ENCODE measurements at places on chromosomes 7 and 10.

- no peak for DNase-seq
Observed at GRCh38 chr7:109864230-109864629, 1226.7 kb upstream of the LRRN3 start.

- no peak for DNase-seq
Observed at GRCh38 chr7:1591876-1592275, 22.0 kb upstream of the PSMG3 start.

- DNase-seq = peak; percentile 68
Observed at GRCh38 chr10:119316729-119317097, 109.3 kb downstream of the GRK5 start.

DNA sequence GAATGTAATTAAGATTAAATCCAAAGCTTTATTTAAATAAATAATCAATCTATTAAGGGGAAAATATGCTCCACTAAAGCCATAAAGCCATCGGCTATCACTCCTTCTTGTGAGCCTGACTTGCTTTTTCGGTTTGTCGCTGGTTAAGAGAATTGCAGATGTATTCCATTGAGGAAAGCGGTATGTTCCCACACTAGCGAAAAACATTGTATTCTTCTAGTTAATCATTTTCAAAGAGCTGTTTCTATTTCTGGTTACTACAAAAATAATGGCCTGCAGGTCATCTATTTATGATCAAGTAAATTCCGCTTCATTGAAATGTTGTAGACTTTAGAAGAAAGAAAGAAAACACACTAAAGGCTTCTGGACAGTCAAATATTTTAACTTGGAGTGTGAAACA, 173.4 kb downstream of the CACNB2 start:
- no peak for DNase-seq

GRCh38 chr10:50618624-50619023, 5.1 kb downstream of the SGMS1 start:
- DNase-seq = no peak

Data from COLO829 (cell line).